ENCODE measurements at places on chromosomes 1 and 21.

- no peak for DNase-seq
Measured at GRCh38 chr1:24154215-24154614, 11.3 kb upstream of the IL22RA1 start.

- DNase-seq = no peak
Measured at GRCh38 chr1:51344602-51345299, 14.4 kb upstream of the TTC39A start.

GRCh38 chr21:23698619-23699018, 1908.7 kb downstream of the MRPL39 start:
- DNase-seq = no peak

DNA sequence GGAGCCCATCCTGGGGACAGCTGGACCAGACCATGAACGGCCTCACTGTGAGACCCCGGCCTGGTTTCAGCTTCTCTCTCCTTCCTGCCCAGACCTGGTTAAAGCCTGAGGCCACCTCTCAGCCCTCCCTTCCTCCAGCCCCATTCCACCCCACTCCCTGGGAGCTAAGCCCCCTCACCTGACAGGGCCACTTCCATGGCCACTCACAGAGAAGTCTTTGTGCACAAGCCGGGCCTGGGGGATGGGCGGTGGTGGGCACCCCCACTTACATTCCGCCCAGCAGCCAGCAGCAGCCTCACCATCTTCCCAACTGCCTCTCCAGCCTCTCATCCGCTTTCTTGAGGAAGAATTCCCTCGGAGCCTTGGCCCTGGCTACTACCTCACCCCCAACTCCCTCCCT, 40.4 kb downstream of the RHBG start:
- DNase-seq = no peak

- DNase-seq = no peak
Measured at GRCh38 chr1:103937763-103938357, 188.2 kb downstream of the AMY1C start.

DNA sequence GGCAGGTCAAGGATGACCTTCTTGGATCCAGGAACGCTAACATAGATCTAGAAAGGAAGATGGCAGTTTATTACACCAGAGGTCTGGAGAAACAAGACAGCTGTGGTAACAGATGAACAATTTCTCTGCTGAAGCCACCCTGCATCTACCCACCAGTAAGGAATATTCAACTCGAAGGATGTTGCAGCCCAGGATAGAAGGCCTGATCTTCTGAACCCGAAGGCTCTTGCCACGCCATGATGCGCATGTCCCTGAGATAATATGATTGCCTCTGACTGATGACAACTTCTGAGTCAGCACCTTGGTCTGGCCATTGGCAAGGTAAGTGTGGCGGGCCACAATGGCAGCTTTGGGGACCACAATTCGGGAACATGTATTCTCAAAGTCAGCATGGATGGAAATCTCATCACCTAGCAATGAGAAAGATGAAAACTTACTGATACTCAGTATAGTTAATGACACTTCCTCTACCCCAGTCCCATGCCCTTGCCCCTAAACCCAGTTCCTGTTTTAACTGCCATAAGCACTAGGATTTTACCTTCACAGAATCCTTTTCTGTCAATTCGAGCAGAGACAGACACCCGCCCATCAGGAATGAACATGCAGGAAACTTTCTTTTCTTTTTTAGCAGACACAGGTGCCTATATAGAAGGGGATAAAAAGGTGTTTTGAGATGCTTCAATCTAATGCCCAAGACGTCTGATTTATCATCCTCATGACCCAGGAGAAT, 1.8 kb downstream of the TXNIP start:
- DNase-seq = no peak

DNA sequence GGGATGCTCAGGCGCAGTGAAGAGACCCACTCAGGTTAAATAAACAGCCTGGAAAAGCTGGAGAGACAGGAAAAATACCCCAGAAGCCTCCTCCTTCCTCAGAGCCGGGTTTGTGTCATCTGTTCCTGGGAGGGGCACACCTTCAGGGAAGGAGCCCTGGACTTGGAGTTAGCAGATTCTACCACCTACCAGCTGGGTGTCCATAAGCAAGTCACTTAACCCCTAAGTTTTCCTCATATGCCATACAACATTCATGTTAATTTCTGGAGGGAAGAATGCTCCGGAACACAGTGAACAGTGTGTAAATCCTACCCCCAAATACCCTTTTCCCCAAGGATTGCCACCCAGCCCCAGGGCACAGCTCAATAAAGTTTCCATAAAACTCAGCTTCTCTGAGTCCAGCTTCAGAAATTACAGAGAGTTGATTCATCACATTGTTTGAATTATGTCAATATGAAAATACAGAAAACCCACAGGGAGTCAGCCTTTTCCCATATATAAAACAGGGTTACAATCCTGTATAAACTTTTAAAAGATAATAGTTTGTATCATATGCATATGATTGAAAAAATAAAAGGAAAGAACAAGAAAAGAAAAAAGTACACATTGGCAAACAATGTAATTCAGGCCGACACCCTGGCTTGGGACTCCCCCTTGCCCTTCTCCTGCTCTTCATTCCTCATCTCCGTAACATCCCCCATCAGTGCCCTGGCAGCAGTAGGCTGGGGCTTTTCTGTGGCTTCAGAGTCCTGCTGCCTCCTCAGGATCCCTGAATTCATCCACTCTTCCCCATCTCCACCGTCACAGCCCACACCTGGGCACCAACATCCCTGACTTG, 291.8 kb upstream of the USP24 start:
- peak; percentile 12 for DNase-seq

- no peak for DNase-seq
Measured at GRCh38 chr1:147815503-147815902, 55.1 kb upstream of the GJA5 start.

DNA sequence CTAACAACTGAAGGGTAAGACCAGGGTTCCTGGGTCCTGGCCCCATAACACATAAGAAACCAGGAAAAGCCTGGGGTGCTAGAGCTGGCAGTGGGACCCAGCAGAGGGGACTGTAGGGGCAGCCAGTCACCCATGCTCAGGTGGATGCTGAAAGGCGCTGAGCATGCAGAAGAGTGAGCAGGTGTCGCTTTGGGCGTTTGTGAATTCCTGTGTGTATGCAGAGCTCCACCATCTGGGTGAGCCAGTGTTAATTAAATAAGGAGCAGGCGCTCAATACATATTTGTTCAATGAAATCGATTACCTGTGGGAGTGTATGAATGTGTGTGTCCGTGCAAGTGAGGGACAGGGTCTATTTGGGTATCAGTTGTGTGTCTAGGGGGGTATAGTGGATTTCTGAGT, 499 bp downstream of the C1QA start:
- no peak for DNase-seq

DNA sequence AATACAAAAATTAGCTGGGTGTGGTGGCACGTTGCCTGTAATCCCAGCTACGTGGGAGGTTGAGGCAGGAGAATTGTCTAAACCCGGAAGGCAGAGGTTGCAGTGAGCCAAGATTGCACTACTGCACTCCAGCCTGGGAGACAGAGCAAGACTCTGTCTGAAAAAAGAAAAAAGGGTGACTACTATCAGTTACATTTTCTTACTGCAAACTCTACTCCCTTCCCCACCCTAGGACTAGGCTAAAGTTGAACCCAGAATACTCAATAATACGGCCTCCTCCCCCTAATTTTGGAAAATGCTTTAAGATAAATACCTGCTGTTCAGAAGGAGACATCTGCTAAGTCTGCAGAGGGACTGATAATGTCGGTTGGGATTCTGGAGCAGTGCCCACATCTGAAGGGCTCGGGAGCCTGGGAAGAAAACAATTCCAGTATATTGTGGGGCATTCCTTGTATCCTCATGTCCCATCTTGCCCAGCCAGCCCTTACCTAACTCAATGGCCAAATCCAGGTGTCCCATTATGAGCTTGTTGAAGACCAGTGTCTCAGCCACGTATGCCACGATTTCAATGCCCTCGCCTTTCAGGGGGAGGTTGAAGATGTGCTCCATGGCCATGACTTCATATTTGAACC, 89.7 kb downstream of the ADCY10 start:
- DNase-seq = no peak

- no peak for DNase-seq
Measured at GRCh38 chr1:220786337-220787068, at the start of gene MTARC1. Gene MTARC1 (plus strand): TSS chr1:220786913. CDS start chr1:220786945, 32 bp downstream.

- DNase-seq = no peak
Measured at GRCh38 chr1:231611851-231612250, 14.7 kb upstream of the DISC1 start.

DNA sequence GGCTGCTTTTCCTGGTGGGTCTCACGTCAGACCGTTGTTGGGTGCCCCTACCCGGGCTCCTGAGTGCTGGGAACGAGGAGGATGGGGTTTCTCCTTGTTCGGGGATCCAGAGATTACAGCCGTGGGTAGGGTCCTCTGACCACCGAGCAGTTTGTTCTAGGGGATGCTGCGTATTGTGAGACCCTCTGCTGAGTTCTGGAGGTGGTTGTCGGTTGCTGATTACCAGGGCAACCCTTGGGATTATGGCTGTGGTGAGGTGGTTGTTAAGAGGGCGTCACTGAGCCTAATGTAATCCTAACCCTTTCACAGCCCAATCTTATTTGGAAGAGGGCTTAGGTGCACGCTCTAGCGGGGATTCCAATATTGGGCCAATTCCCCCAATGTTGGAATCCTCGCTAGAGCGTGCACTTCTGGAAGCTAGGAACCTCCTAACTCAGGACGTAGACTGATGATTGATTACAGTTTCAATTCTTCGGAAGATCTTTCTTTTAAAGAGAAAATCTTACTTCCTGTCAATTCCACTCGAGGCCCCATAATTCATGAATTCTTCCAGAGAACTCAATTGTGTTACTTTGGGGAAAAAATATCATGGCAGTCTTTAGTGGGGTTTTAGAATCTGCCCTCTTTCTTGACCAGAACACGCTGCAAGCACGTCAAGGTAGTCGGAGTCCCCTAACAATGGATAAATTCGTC, 483 bp downstream of the TCEANC2 start:
- no peak for DNase-seq

DNA sequence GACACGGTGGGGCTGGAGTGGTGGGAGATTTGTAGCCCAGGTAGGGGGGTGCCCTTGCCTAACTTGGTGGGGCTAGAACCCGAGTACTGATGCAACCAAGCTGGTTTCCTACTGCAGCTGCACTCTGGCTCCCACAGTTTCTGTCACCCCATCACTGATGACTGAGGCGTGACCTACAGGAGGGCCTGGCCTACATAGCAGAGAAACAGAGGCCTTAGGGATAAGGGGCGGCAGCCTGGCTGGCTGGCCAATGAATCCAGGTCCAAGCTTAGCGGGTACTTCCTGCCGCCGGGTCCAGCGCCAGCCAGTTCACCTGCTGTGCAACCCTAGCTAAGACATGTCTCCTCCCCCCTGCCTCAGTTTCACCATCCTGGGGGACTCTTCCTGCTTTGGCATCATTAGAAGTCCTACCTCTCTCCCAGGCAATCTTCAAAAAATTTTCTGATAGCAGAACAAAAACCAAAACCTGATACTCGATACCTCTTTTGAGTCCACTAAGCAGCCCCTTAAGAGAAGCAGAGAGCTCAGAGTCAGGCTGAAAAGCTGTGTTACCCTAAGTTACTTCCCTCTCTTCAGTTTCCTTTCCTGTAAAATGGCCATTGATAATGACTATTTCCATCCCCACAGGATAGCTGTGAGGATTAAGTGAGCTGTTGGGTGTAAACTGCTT, 27.3 kb upstream of the RNF19B start:
- no peak for DNase-seq

GRCh38 chr1:93692026-93692425, 10.4 kb upstream of the BCAR3 start:
- DNase-seq = no peak
